Fibroblast of skin of right quadriceps (primary cell): ENCODE measurements at places on chromosomes 16 and 17.

- DNase-seq: no peak
Observed at GRCh38 chr16:2324296-2324859, 16.1 kb downstream of the ABCA3 start.

DNA sequence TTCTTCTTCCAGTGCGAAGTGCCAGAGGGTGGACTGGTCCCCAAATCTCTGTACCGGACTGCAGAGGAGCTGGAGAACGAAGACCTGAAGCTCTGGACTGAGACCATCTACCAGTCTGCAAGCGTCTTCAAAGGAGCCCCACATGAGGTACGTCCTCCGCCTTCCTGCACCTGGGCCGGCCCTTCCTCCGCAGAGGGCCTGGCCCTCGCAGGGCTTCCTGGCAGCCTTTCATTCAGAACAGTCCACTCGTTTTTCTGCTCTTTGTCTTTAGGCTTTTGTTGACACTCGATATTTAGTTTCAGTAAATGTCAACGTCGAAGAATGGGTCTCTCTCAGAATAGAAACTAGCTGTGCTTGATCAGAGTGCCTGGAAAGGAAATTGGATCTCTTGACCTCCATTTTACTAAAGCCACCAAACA is 68.6 kb downstream of the SEC14L1 start:
- DNase-seq: no peak

DNA sequence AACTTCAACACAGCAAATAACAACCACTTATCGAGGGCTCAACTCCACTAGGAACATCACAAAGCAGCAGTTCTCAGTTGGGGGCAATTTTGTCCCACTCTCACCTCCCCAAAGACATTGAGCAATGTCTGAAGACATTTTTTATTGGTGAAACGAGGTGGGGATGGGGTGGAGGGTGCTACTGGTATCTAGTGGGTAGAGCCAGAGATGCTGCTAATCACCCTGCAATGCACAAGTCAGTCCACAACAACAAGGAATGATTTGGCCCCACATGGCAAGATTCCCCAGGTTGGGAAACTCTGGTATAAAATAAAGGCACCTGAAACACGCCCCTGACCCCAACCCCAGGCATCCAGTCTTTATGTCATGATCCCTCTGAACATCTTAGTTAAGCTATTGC is 33.3 kb downstream of the TLE7 start:
- DNase-seq: no peak

DNA sequence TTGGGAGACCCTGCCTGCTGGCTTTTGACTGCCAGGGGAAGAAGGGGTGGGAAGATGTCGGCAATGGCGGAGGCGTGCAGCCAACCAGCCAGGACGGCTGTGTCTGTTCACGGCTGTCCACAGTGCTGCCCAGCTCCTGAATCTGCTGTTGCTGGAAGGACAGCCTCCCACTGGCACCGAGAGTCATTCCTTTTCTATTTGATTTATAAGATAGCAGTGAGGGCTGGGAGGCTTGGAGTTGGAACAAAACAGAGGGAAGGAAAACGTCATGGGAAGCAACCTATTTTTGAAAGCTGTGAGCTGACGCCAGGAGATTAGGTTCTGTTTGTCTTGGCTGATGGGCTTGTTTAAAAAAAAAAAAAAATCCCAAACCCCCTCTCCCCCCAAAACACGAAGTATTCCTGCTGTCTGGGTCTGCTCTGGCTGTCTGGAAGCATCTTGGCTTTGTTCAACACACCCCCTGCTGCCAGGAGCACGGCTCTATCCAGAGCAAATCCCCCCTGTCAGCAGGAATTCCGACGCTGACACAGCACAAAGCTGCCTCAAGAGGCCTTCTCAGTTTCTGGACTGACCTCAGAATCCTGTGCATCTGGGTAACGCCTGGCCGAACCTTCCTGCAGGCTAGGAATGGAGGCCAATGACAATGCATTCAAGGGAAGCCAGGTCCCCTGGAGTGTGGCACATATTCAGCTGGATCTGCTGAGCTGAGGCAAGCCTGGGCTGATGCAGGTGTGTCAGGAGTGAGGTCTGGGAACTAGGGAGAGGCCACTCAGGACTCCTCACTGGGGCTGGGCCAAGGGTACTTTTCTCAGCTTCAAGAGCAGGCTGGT is 41.0 kb upstream of the SREBF1 start:
- peak; percentile 91 for DNase-seq

- no peak for DNase-seq
Observed at GRCh38 chr16:48246066-48246465, 1.3 kb downstream of the ABCC11 start.

- no peak for DNase-seq
Observed at GRCh38 chr17:70857351-70857750, 688.0 kb downstream of the KCNJ2 start.

- DNase-seq: no peak
Observed at GRCh38 chr16:68086860-68087268, 1.7 kb downstream of the NFATC3 start.

DNA sequence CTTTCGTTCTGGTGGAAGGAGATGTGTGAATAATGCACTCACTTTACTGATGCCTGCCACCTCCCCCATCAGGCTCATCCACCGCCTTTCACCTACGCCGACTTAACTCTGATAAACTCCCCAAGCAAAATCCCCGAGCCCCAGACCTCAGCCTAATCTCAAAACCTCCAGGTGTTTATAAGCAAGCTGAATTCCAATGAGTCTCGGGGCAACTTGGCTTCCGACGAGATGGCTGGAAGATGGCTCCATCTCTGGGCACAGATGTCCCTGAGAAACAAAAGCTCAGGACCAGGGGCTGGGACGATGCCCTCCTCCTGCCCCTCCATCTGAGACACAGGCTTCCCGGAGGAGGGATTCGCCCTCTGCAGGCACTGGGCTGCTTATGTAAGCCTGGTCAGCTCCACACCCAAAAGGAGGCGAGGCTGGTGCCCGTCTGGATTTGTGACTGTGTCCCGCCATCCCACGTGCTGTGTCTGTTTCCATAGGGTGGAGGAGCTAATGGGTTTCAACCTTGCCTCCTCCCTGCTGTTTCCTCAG is 386.4 kb upstream of the TNRC6C start:
- DNase-seq: no peak

GRCh38 chr17:79224476-79224875 is 149.9 kb downstream of the ENGASE start:
- no peak for DNase-seq

GRCh38 chr17:27299384-27300049 is 5.6 kb downstream of the WSB1 start:
- no peak for DNase-seq

GRCh38 chr17:28550858-28551257 is 1.6 kb downstream of the UNC119 start:
- no peak for DNase-seq

DNA sequence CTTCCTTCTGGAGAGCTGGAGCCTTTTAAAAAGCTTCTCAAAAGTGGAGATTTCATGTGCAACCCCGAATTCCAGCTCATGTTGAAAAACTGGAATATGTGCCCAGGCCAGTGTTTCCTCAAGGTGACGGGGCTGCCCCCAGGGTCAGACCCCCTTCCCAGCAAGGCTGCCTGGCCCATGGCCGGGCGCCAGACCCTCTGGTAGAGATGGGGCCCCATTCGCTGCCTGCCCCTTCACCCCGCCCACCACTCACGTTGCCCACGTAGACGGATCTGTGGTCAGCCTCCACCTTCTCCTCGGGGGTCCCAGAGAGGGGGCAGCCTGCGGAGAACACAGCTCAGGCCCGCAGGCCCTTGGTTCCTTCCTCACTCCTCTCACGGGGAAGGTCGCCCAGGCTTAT is 1.1 kb downstream of the PABPN1L start:
- DNase-seq: no peak

GRCh38 chr16:58154345-58154744 is 25.2 kb upstream of the CFAP20 start:
- peak; percentile 5 for DNase-seq

- no peak for DNase-seq
Observed at GRCh38 chr17:77846531-77847085, 111.9 kb upstream of the TNRC6C start.

GRCh38 chr16:58222532-58223316 is 24.8 kb upstream of the CSNK2A2 start:
- no peak for DNase-seq

GRCh38 chr16:24189941-24190340 is 66.2 kb upstream of the CACNG3 start:
- DNase-seq: no peak

DNA sequence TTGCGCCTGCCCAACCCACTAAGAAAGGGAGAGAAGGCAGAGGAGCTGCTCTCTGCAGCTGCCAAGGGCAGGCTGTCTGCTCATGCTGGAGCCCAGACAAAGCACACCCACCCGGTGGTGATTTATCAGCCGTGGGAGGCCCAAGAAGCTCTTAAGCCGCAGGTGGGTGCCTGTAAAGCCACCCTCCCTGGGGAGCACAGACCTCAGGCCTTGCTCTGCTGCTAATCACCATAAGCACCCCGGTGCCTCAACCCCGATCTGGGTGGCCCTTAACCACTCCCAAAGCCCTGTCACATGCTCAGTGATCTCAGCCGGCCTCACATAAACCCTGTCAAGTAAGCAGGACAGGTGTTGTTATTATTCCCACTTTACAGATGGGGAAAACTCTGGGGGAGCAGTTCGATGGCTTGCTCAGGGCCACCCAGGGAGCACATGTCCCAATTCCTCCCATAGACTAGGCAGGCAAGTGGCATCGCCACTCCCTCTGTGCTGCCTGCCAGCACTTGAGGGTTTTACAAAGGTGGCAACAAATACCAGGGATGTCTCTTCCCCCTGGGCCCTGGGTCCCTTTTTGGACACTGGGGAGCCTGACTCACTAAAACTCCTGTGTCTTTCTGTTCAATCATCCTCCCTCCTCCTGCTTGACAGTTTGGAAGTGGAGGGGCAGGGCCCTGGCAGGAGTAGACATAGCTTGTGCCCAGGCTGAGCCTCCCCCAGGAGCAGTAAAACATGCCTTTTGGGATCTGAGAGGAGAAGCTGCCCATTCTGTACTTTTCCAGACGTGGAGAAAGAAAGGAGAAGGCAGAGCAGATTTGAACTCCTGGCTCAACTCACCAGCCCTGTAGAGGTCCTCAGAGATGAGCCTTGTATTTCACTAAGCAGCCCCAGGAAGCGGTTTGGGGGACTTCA is 299.3 kb downstream of the SOX9 start:
- DNase-seq: no peak

DNA sequence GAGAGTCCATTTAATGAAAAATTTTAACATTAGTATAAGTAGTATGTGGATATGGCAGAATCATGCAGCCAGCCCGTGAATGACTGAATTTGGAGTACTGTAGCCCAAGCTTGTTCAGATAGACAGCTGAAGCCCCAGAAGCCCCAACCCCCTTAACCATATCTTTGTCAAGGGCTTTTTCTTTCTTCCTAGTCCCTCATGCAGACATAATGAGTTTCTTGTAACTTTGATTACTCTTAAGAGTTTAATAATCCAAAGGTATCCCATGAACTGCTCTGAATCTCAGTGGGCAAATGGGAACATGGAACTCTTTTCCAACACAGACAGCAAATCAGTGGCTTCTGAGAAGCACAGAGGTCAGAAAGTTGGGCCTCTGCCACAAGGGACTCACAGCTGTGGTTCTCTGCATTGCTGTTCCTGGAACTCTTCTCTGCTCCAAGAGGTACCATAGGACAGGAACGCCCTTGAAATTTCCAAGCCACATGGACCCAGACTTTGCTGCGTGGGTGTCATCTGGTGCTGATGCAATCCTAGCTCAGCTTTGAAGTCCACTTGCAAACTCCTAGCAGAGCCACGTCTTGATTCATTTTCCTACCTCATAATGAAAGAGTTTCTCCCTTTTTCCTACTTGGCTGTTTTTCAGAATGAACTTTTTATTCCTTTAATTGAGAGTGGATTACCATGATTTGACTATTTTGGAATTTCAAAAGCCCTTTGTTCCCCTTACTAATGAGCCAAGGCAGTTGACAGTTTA is 18.1 kb downstream of the LYRM1 start:
- peak; percentile 61 for DNase-seq
